Brain (organoid and tissue), 16 donors: ENCODE measurements at places on chromosomes 4 and X.

GRCh38 chrX:40102393-40103381, 4.9 kb upstream of the BCOR start:
- peak; percentile 49 for DNase-seq

DNA sequence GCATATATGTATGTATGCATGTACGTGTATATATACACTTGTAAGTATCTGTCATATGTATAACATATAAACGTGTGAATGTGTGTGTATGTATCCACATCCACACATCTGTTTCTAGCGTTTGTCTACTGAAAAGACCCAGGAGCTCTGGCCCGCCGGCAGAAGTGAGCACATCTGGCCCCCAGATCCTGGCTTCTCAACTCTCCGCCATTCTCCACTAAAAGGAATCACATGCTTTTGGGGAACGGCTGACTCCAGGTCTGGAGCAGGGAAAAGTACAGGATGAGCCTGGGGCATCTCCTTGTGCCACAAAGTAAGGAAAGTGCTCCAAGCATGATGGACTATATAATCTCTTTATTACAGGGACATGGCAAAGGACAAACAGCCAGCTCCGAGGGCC, 143.7 kb downstream of the AFAP1 start:
- DNase-seq, result no peak

DNA sequence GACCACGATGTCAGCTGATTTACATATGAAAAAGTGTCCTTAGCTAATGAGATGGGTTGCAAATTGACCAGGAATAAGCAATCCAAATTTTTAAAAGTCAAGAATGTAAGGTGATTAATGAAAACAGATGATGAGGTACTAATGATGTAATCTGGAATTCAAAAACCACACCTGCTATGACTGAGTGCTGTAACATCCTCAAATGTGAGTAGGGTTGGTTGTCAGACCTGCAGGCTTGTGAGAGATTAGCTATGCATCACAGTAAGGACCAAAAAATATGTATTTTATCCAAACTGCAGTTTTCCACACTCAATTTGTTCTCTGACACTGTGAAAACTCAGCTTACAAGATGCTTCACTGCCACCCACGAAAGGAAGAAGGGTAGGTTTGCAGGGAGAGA, 242.5 kb downstream of the OPHN1 start:
- no peak for DNase-seq

GRCh38 chrX:12770440-12770839, 20.8 kb upstream of the PRPS2 start:
- DNase-seq, result peak; percentile 64

- peak; percentile 26 for DNase-seq
Observed at GRCh38 chr4:5808081-5808741, 84.7 kb downstream of the CRMP1 start.

GRCh38 chr4:107391630-107392028, 328.4 kb downstream of the PAPSS1 start:
- no peak for DNase-seq

DNA sequence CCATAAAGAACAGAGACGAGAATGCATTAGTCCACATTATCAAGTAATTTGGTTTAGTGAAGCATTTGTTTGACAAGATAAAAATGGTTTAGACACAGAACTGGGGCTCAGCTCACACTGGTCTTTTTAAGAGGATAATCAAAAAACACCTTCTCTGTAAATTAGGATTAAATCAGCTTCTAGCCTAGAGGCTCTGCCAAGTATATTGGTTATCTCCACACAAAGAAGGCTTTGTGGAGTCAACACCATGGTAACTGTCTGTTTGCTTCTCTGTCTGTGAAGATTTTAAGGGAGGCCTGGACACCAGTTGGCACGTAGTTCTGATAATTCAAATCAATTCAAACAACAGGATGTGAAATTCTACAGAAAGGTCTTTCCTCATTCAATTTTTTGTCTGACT, 687.0 kb downstream of the DMD start:
- peak; percentile 39 for DNase-seq

GRCh38 chr4:112176596-112176995, 31.3 kb downstream of the FAM241A start:
- DNase-seq, result no peak

GRCh38 chrX:41596596-41596995, 92.2 kb upstream of the GPR34 start:
- no peak for DNase-seq

- no peak for DNase-seq
Observed at GRCh38 chrX:40157228-40158035, 59.7 kb upstream of the BCOR start.

DNA sequence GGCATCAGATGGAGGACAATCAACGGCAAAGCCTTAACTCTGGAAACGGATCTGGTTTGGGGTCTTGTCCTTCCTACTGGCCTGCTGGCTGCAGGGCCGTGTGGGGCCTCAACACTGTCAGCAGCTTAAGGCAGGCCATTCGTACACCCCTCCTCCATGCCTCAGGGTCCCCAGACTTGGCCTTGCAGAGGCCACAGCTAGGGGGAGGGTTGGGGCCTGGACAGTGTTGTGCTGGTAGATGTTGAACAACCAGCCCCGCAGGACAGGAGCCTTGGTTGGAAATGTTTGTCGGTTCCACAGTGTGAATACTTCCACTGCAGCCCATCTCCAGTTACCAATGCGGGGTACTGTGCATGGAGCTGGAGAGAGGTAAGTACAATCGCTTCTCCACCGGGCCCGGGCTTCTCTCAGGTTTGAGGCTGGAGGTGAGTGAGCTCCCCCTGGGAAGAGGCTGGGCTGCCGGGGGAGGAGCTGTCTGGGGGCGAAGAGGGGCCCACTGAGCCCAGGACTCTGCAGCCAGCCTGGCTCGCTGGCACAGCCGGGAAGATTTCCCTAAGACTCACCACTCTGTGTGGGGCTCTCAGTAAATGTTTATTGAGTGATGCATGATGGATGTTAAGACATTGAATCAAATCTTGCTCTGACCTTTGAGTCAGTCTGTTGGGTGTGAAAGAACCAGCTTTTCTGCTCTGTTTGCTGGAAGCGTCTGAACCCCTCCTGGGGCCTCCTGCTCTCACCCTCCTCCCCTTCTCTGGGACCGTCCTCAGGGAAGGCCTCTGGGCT, 19.7 kb upstream of the GPR78 start:
- no peak for DNase-seq

- no peak for DNase-seq
Observed at GRCh38 chrX:22533898-22534297, 261.2 kb downstream of the CBLL2 start.

GRCh38 chr4:40916218-40916555, 166.4 kb downstream of the NSUN7 start:
- DNase-seq, result no peak

GRCh38 chrX:1389993-1390285, 2.0 kb downstream of the SLC25A6 start:
- no peak for DNase-seq

DNA sequence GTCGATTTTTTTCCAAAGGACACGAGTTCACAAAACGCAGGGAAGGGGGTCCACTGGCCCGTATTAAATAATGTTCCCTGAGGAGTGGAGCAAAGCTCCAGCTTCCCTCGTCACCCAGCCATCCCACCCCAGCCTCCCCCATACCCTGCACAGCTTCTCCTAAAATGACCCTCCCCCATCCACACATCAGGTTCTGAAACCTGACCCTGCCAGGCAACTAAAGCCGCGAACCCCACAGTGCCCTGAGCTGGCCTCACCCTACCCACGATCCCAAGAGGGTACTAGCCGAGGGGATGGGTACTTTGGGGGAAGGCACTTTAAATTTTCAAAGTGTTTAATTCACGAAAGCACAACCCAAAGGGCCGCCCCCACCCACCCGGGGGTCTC, 634 bp downstream of the APOO start:
- DNase-seq, result no peak
